ENCODE measurements at places on chromosomes 13 and 19. TPM values are rescaled to one million over a fixed set of nuclear protein-coding genes. Genes with fewer than 3 reads are reported as not detected.

GRCh38 chr13:29438769-29439168 lies 156.7 kb downstream of the SLC7A1 start:
- no peak for DNase-seq

DNA sequence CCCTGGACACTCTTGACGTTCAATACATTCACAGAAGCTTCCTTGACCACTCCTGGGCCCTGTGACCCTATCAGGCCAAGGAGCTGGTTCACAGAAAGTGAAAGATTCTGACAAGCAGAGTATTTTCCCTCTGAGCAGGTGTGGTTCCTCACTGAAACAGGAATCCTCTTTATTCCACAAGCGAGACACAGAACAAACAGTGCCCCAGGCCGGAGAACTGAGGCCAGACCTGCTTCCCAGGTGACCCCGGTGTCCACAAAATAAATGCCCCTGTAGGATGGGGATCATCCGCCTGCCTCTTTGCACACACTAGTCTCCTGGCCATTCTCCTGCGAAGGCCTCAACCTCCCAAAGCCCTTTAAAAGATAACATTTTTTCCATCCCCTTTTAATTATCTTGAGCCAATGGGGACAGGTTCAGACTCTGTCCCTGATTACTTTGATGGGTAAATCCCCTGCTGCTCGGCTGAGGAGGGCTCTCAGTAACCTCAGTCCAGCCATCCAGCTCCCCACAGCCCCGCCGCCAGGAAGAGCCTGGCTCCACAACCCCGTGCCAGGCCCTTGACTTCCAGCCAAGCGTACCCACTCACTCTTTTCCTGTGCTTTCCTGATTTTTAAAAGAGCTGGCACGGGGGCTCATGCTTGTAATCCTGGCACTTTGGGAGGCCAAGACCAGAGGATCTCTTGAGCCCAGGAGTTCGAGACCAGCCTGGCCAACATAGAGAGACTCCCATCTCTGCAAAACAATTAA lies 129.1 kb downstream of the FOXO1 start:
- DNase-seq = no peak

GRCh38 chr19:20038358-20039202 lies 725 bp downstream of the ZNF682 start:
- DNase-seq = no peak

The WDR88 gene
- total RNA-seq = not detected

- DNase-seq = no peak
Measured at GRCh38 chr13:50132904-50133357, 117.7 kb downstream of the KCNRG start.

DNA sequence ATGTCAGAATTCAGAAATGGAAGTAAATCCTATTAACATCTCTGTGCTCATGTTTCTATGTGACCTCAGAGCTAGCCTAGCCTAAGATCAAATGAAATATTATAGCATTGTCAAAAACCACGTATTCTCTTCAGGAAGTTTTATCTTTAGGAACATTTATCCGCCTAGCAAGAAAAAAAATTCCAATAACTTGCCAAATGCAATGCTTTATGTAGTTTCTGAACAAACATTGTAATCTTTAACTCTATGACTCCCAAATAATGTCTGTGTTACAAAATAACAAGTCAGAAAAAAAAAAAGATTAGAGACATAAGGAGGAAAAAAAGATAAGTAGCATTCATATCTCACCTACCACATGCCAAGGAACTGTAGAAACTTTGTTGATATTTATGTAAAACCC lies 18.4 kb upstream of the IPO5 start:
- DNase-seq = no peak

GRCh38 chr13:83905641-83906040 lies 23.4 kb upstream of the SLITRK1 start:
- DNase-seq = no peak
